ENCODE measurements at places on chromosomes 7 and 10.

GRCh38 chr7:154911862-154912455, 91.0 kb downstream of the PAXIP1 start:
- no peak for DNase-seq

DNA sequence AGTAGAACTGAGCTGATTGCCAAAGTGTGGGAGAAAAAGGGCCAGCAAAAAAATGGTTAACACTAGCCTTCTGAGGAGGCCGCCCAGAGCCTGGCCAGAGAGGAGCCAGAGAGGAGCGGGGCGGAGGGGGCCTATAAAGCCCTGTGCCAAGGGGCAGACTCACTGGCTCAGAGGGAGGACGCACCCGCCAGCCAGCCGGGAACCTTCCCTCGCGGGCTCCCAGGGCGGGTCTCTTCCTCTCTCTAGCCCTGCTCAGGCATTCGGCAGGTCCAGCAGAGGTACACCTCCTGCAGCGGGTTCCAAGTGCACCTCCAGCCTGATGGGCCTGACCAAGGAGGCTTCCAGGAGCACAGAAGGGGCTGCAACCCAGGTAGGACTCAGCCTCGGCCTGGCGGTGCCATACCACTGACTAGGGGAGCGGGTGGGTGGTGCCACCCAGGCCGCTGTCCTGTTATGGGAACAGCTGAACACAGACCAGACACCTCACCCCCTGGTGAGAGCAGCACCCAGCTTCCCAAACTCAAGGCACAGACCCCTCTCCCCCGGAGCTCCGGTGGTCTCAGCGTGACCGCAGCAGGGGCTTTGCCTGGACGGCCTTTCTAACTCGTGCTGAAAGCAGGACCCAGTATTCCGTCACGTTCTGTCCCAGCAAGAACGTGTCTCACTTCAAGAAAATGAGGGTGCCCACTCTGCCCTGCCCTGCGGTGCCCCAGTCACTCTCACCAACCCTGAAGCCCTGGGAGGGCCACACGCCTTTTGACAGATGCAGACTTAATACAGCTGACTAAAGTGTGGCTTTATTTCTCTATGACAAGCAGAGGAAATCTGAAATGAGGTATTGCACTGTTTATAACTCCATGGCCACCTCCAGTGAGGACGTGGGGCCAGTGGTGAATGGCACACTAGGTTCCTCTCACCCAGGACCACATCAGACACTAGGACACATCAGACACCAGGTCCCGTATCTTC, at the start of gene GPER1:
TSS of gene GPER1 (plus strand) at position 162 of the 969 bp plus-strand sequence. CDS start 3,616 bp downstream, outside the sequence.
- DNase-seq = peak; percentile 18

- no peak for DNase-seq
These were observed at the start of gene CLDN15 for GRCh38 chr7:101237206-101238067. TSS of gene CLDN15 (minus strand) at chr7:101237802. CDS start at chr7:101237581, 221 bp downstream.

DNA sequence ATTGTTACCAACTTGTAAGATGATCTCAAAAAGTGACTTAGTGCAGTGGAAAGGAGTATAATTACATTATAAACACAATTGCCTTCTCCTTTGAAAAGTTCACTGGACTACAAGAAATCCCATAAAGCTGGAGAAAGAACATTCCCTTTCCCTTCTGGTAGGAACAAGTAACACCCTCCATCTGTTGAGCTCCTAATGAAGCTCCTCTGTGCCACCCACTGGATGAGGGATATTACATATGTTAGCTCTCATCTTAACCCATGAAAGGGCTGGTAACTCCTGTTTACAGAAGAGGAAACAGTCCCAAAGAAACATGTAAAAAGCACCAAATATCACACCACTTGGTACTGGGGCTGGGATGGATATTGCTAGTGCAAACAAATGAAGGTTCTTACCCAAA, 8.1 kb downstream of the PGAM1 start:
- no peak for DNase-seq

- no peak for DNase-seq
These were observed 16.7 kb downstream of the USP6NL start for GRCh38 chr10:11594589-11595394.

GRCh38 chr7:36440880-36441279, 51.2 kb downstream of the ANLN start:
- DNase-seq = no peak

- no peak for DNase-seq
These were observed 43.8 kb downstream of the TCERG1L start for GRCh38 chr10:131267814-131268095.

DNA sequence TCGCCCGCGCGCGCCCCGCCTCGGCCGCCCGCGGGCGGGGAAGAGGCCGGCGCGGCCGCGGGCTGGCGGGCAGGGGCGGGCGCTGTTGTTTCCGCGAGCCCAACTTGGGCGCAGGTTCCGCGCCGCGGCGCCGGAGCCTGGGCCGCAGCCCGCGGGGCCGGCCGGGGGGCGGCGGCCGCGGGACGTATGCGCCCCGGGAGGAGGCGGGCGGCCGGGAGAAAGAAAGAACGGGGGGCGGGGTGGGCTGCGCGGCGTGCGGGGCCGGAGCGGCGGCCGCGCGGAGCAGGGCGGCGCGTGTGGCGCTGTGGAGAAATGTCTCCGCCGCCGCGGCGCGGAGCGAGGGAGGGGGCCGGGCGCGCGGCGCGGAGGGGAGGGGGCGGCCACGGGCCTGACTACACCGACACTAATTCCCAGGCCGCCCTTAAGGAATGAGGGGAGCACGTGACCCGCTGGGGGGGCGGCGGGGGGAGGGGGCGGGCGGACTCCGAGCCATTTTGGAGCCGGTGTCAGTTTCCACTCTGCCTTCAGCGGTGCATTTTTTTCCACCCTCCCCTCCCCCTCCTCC, at the start of gene BMI1:
TSS of gene BMI1 (plus strand) at position 509 of the 565 bp plus-strand sequence. CDS start 5,351 bp downstream, outside the sequence.
- DNase-seq = peak; percentile 40

DNA sequence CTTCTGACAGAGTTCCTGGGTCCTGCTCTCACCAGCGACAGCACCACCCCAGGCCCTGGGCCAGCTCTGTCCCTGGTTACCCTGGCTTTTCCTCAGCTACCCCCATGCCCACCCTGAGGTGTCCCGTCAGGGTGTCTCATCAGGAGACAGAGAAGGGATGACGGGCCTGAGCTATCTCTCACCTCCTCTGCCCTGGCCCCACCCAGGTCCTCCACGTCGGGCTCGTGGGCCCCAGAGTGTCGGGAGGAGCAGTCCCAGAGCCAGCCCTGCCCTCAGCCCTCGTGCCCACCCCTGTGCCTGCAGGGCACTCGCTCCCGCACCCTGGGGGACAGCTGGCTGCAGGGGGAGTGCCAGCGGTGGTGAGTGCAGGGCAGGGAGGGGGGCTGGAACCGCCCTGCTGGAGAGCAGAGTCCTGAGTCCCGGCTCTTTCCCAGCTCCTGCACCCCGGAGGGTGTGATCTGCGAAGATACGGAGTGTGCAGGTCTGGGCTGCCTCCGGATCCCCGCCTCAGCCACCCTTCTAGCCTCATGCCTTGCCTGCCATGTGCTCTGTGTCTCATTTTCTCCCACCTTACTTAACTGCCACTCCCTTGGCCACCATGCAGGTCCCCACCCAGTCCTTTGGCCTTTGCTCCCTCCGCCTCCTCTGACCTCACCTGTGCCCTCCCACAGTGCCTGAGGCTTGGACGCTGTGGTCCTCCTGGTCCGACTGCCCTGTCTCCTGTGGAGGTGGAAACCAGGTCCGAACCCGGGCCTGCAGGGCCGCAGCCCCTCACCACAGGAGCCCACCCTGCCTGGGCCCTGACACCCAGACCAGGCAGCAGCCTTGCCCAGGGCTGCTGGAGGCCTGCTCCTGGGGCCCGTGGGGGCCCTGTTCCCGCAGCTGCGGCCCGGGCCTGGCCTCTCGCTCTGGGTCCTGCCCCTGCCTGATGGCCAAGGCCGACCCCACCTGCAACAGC, 16.7 kb upstream of the ZNF862 start:
- no peak for DNase-seq

DNA sequence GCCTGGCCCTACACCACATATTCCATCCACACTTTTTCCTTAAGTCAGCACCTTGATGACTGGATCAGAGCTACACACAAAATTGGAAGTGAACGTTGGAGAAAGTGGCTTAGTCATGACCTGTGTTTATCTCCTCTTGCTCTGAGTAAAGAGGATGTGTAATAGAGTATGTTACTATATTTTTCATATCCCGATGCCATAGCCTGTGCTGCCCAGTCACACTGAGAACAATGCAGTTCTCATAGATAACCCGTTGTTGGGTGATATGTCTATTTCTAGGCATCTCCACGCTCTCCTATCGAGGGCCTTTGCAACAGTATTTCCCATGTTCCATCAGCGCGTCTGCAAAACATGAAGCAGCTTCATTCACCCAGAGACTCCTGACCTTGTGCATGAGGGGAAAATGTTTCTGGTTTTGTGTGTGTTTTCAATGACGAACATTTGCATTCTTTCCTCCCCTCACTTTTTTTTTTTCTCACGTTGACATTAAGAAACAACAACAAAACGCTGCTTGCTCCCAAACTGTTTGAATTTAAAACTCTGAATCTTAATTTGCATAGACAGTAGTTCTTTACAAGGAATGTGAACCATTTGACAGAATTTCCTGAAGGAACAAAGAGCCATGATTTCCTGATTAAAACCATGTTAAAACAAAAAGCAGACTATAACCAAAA, 43.4 kb downstream of the GRK5 start:
- no peak for DNase-seq

DNA sequence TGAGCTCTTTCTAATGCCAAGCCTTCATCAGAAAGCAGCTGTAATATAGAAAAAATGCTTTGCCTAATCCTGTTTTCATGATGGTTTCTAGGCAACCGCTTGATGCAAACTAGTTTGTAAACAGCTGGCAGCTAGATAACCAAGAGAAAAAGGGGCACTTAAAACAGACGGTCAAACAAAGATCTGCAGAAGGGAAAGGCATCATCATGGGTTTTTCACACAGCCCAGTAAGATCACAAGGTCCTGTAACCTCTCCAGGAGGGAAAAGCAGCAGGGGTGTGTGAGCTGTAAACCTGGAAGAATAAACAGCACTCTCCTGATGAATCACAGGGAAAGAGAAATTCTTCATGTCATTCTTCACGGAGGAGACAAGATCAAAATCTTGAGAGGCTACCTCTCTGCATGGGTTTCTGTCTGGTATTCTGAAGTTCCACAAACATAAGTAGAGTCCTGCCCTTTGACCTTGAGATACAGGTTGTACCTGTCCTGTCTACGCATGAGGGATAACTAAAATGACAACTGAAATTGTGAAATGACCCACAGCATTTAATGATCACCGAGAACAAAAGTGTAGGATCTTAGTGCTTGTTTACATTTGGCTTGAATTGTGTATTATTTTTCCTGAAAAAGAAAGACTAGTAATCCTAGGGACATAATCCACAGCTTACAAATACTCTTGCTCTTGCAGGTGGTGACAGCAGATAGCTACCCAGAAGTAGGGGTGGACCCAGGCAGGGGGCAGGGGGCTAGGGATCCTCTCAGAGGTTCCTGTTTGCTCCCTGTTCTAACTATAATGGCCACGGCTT, 48.0 kb downstream of the CREB3L2 start:
- DNase-seq = no peak

DNA sequence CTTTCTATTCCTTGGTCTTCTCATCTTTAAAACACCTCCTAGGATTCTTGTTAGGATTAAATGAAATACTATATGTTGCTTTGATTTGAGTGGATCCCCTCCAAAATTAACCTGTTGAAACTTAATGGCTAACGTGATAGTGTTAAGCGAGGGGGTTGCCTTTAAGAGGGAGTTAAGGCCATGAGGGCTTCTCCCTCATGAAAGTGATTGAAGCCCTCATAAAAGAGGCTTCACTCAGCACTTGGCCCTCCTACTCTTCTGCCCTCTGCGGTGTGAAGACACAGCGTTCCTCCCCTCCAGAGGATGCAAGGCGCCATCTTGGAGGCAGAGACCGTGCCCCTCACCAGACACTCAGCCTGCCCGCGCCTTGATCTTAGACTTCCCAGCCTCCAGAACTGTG, 46.6 kb downstream of the CNNM2 start:
- DNase-seq = no peak

GRCh38 chr10:66368146-66368545, 557.7 kb upstream of the LRRTM3 start:
- no peak for DNase-seq

DNA sequence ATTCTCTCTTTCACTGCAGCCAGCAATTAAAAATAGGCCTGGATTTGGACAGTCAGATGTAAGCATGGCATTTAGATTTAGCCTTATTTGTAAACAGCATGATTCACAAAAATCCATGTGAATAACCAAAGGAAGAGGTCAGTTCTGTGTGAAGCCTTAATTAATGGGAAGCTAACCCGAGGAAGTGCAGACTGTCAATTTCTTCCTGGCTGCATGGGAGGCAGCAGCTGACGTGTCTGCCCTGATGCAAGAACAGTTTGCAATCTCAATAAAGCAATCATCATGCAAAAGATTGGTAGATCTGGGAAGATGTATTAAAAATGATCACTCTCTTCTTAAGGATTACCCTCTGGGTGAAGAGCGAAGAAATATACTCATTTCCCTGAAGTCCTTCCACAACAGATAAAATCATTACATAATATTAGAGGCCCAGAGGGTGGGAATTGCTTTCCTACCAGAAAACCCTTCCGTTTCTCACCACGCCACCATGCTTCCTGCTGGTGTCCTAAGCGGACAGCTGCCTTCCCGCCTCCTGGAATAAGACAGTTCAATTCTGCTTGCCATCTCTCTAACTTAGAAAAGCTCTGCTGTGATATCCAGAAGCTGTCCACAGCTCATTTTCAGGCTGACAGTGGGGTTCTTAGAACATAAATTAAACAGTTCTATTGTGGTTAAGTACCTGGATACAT, 526.7 kb upstream of the NRP1 start:
- DNase-seq = no peak

DNA sequence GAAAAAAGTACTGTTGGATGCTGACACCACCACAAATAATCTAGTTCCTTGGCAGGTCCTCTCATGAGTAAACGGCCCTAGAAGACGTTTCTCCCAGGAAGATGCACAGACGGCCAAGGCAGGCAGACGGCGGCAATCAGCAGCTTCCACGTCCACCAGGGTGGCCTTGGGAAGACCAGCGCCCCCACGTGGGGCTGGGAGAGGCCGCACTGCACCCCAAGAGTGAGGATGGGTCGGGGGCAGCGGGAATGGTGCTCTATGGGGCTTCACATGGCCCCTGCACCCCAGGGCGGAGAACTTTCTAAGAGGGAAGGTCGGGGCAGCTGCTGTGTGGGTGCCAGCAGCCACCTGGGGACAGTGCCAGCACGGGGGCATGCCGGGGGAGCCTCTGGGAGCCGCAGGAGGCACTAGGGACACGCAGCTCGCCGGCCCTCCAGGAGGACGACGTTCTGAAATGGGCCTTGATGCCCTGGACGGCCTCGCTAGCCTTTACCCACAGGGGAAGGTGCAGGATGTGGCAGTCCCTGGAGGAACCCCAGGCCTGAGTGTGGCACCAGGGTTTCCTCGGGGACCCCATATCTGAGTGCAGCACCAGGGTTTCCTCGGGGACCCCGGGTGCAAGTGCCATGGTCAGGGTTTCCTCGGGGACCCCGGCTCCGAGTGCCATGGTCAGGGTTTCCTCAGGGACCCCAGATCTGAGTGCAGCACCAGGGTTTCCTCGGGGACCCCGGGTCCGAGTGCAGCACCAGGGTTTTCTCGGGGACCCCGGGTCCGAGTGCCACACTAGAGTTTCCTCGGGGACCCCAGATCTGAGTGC, 539.9 kb downstream of the DNAJB6 start:
- DNase-seq = no peak

- no peak for DNase-seq
These were observed 1009.0 kb downstream of the LRMDA start for GRCh38 chr10:76440426-76440825.
